ENCODE measurements at places on chromosomes 1 and 21. TPM values are rescaled to one million over a fixed set of nuclear protein-coding genes. Genes with fewer than 3 reads are reported as not detected.

CDK11B gene
- 5.0 TPM for total RNA-seq

UBQLN4 gene
- 19.0 TPM for total RNA-seq

CHRNB2 gene
- 0.05 TPM for total RNA-seq

NBPF1 gene
- 107 TPM for total RNA-seq

RGS18 gene
- total RNA-seq = not detected

HSF2BP gene
- 3.6 TPM for total RNA-seq

LRRC71 gene
- 0.37 TPM for total RNA-seq

FMN2 gene
- 5.9 TPM for total RNA-seq

PEF1 gene
- 66.0 TPM for total RNA-seq

GUCA2B gene
- not detected for total RNA-seq

RBM11 gene
- not detected for total RNA-seq

PGLYRP4 gene
- total RNA-seq = not detected

IGFN1 gene
- under 0.01 TPM for total RNA-seq

PADI2 gene
- total RNA-seq = not detected

UTP25 gene
- total RNA-seq = 12.7 TPM

FAM3B gene
- not detected for total RNA-seq

SPRR2A gene
- not detected for total RNA-seq

BCL2L15 gene
- total RNA-seq = under 0.01 TPM

C1orf185 gene
- total RNA-seq = not detected

TNFRSF1B gene
- 3.0 TPM for total RNA-seq

HECTD3 gene
- total RNA-seq = 24.1 TPM

HDAC1 gene
- total RNA-seq = 75.1 TPM
